ENCODE measurements at places on chromosomes 12 and 14.

GRCh38 chr12:68467514-68467913 lies 135.4 kb upstream of the MDM1 start:
- no peak for DNase-seq

DNA sequence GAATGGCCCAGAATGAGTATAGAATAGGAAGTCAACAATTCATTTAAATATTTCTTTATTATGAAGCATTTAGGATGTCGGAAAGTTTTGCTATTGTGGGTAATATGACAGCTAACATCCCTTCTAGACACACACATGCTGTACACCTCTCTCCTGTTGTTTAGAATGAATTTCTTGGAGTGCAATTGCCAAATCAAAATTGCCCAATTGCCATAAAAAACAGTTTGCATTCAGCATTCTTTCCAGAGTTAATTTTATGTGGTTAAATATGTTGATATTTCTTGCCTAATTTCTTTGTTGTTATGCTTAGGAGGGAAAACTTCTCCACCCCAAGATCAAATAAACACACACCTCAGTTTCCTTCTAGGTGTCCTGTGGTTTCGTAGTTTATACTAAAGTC lies 16.9 kb upstream of the SMCO2 start:
- no peak for DNase-seq

- peak; percentile 99 for DNase-seq
Observed at GRCh38 chr12:46556819-46557524, 184.4 kb upstream of the SLC38A2 start.

GRCh38 chr12:116274551-116275375 lies 2.7 kb downstream of the MED13L start:
- no peak for DNase-seq
